ENCODE measurements at places on chromosomes 11 and 22.

- no peak for DNase-seq
These were observed 28.0 kb downstream of the SLN start for GRCh38 chr11:107683807-107684206.

DNA sequence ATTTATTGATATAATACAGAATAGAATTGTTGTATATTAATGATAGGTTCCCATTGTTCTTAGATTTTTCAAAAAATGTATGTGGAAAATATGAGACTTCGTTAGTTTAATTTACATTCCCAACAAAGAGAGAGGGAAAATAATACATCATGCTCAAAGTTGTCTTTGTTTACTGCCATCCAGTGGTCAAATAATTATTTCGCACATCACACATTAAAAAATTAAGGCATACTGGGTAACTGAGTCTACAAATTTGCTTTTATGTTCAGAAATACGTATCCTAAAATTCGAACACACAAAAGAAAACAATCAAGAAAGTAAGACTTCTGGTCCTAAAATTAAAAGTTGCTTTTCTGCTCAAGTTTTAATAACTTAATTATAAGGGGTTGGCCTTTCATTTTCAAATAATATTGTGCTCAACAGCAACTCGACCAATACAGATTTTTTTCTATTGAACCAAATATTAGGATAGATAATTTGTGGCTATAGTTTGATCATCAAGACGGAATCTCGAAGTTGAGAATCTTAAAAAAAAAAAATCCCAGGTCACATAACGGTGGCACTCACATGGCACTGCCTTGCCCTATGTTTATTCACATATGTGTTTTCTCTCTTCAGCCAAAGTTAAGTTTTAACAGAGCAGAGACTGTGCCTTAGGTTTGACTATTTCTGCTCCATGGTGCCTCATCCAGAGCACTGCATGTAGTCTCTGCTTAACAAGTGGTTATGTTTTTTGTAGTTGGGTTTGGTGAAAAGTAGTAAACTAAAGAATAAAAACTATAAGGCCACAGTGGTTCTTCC, 12.3 kb downstream of the PDGFD start:
- DNase-seq = no peak

GRCh38 chr11:71447791-71448256, 369 bp downstream of the DHCR7 start:
- DNase-seq = no peak

GRCh38 chr22:26709617-26710390, 52.4 kb downstream of the MIAT start:
- no peak for DNase-seq

DNA sequence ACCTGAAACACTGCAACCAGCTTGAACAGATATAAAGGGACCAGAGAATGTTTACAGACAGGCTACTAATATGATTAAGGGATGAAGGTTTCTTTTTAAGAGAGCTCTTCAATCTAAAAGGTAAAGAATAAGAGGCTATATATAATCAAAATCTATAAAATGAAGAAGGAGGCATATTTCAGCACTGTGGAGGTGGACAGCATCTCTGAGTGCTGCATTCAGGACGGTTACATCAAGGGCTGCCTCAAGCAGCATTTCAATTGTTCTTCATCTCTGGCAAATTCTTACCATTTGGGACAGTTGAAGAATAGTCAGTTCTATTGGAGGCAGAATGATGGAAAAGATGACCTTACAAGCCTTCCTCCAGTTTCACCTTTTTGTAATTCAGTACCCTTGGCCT, 139.6 kb upstream of the LMO1 start:
- no peak for DNase-seq
